ENCODE measurements at places on chromosomes 3 and 15.
A peak's percentile ranks its signal among the peaks of the same experiment; 100 is the strongest.

GRCh38 chr3:101954936-101955335 is 105.6 kb downstream of the NFKBIZ start:
- no peak for DNase-seq

GRCh38 chr3:116285781-116286421 is 159.4 kb downstream of the LSAMP start:
- DNase-seq, result no peak

GRCh38 chr3:136050250-136050649 is 84.7 kb downstream of the PPP2R3A start:
- no peak for DNase-seq

- no peak for DNase-seq
Measured at GRCh38 chr3:65508750-65509422, 529.8 kb downstream of the MAGI1 start.

- DNase-seq, result peak; percentile 63
Measured at GRCh38 chr3:197298945-197299854, 788 bp upstream of the DLG1 start.

DNA sequence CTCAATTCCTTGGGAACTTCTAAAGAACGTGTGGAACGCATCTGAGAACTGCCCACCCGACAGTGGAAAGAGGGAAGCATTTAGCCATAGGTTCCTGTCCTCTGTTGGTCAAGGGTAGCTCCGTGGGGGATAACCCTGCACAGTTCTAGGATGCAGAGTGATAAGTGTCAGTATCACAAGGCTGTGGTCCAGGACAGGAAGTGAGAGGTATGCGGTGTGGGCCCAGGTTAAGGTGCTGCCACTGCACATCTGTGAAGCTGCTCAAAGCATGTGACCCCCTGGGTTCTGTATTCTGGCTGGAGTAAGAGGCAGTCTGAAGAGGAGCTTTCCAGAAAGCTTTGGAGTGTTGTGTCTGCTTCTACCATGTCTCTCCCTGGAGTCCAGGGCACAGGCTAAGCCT is 51.7 kb upstream of the HES1 start:
- DNase-seq, result no peak

DNA sequence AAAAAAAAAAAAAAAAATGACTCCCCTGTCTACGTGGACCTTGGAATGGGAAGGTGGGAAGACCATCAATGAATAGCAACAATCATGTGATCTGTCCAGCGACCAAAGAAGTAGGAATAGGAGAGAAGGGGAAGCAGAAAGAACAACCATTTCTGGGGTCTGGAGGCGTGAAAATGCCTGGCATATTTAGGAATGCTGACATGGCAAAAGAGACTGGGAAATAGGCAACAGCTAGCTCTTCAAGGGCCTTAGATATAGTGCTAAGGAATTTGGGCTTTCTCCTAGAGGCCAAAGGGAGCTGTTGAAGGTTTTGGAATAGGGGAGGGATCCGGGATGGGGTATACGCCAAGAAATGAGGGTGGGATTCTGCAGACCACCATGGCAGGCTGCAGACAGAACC is 5.9 kb downstream of the SLC22A13 start:
- DNase-seq, result no peak

- no peak for DNase-seq
Measured at GRCh38 chr15:44719293-44719999, 8.1 kb downstream of the B2M start.

GRCh38 chr3:61078048-61078752 is 173.1 kb downstream of the FHIT start:
- no peak for DNase-seq

GRCh38 chr3:10447527-10448260 is 57.7 kb downstream of the ATP2B2 start:
- no peak for DNase-seq

DNA sequence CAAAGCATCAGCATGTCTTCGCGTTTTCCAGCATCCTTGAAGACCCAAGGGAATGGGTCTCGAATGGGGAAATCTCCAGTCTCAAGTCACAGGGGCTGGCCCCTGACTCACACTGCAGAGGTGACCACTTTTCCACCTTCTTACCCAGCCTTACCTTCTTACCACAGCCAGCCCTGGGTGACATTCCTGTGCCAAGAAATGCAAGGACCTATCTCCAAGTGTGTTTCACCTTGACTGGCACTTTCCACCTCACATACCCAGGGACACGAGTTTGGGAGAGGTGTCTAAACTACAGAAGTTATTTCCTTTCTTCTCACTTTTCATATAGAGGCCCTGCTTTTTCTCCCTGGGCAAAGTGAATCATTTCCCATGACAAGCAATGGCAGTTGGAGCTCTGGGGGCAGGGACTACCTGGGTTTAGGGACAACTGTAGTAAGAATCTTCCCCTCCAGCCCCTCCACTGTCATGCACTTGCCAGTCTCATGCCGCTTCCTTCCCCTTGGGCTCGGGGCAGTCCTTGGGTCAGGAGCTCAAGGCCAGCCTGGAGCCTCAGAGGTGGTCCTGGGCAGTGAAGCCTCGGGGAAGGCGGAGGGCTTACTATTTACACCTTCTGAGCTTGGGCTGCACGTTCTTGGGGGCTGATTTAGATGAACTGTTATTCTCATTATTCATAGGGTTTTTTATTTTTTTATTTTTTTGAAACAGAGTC is 16.8 kb downstream of the PAQR5 start:
- no peak for DNase-seq

DNA sequence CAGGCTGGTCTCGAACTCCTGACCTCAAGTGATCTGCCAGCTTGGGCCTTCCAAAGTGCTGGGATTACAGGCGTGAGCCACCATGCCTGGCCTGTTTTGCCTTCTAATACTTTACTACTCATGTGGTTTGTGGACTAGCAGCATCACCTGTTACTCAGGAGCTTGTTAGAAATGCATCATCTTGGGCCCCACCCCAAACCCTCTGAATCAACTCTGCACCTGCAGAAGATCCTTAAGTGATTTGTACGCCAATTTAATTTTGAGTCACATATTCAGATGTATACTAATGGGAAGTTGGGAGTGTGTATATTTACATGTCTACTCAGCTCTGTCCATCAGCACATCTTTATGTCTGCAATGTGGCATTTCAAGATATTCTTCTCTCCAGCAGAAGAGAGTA is 6.1 kb downstream of the TBC1D21 start:
- DNase-seq, result no peak

DNA sequence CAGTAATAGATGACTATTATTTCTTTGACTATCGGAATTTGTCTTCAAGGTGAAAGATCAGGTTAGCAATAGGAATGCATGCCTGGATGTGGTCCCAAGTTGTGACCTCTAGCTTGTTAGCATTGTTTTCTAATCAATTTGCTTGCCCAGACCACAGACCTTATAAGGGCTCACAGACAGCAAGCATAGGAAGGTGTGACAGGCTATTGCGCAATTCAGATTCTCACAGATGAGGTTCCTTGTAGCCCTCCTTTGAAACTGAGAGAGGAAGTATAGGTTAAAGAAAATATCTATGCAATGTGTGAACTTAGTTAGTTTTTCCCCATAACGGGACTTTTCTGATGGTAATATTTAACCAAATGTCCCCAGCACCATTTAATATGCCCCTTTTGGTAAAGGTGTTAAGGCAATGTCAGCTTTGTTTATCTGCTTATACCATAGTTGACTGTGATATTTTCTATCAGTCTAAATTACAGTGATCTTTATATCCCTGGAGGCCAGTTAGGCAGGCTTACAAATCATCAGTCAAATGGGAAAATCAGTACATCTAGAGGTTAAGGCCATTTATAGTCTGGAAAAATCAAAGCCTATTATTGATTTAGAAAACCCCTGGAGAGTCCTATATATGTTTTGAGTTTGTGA is 168.1 kb upstream of the MBNL1 start:
- DNase-seq, result no peak

- no peak for DNase-seq
Measured at GRCh38 chr15:101058735-101059134, 139.6 kb downstream of the LRRK1 start.

GRCh38 chr3:182979674-182980191 is 605 bp downstream of the DCUN1D1 start:
- DNase-seq, result no peak

DNA sequence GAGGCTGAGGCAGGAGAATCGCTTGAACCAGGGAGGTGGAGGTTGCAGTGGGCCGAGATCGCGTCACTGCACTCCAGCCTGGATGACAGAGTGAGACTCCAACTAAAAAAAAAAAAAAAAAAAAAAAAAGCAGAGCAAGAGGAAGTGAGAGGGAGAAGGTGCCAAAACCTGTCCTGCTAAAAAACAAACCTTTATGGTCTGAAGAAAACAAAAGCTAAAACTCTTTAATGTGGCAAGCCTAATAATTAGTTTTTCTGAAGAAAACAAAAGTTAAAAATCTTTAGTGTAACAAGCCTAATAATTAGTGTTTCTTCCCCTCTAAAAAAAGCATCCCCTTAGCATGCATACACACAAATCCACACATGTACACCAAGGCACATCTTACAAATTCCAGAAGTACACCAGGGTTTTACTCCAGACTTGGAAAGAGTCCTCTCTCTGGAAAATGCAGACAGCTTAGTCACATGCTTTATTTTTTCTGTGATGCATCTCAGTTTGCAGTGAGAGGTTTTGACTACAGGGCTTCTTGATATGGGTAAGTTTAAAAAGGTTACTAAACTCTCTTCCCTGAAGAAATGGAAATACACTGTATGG is 65.9 kb downstream of the HACD2 start:
- no peak for DNase-seq

GRCh38 chr3:1616744-1617143 is 481.9 kb upstream of the CNTN4 start:
- no peak for DNase-seq

DNA sequence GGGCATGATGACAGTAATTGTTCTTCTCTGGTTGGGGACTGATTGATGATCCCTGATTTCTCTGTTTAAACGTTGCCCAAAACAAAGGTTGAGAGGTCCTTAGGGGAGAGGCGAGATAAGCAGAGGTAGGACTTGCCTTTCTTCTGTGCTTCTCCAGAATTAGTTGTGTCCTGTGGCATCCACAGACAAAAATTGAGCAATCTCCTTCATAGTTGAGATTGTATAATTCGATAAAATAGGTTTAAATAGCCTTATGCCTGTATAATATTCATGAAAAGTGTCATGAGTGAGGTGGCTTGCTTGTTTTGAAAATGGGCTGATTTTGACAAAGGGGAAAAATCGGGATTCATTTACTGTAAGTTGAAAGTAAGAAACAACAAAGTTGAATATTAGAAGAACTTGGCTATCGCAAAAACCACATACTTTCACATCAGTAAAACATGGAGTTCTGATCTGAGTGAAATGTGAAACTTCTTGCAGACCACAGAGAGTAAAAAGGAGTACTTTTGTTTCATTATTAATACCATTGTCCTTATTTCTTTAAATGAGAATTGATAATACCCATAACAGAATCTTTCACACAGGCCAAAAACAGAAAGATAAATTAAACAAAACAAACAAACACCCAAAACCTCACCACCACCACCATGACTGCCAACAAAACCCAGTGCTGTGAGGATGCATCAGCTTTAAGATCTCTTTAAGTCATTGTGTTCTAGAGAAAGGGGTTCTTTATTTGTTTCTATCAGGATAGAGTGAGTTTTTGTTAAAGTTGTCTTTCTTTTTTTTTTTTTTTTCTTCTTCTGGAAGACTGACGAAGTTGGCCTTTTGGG is 155.7 kb downstream of the LPP start:
- DNase-seq, result no peak

GRCh38 chr3:70990723-70991122 is 592.8 kb downstream of the FOXP1 start:
- no peak for DNase-seq

DNA sequence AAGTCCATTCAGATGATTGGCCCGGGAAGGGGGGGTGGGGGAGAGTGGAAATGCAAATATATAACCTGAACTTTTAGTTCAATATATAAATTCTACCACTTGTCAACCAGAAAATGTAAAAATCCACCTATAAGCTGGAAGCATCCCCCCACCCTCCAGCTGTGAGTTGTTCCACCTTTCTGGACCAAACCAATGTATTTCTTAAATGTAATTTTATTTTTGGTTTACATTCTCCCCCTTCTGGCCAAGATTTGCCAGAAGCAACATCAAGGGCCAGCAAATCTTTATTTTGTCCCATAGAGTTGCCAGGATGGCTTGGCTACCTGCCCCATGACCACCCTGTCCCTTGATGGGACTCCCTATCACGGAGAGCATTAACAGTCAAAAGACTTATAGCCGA is 545.7 kb downstream of the TBL1XR1 start:
- DNase-seq, result no peak

- DNase-seq, result no peak
Measured at GRCh38 chr3:29486096-29486495, 205.2 kb downstream of the RBMS3 start.

- no peak for DNase-seq
Measured at GRCh38 chr15:67396114-67396513, 124.8 kb upstream of the C15orf61 start.

- no peak for DNase-seq
Measured at GRCh38 chr3:50238549-50239026, 2.6 kb downstream of the GNAI2 start.

DNA sequence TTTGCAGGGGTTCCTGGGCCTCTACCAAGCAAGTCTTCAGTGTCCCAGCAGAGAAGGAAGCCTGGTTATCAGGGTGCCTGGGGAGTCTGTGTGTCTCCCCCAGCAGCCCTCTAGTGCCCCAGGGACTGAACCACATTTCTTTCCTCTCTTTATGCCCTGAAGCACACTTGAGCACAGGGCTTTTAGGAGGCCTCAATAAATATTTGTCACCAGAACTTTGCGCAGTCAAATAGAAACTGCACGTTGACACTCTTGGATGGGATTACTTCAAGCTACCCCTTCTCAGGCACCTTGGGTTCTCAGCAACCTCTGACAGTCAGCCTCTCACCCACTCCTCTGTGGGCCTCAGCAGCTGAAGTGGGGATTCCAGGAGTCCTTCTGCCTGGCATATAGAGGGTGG is 226.6 kb upstream of the HES1 start:
- no peak for DNase-seq

DNA sequence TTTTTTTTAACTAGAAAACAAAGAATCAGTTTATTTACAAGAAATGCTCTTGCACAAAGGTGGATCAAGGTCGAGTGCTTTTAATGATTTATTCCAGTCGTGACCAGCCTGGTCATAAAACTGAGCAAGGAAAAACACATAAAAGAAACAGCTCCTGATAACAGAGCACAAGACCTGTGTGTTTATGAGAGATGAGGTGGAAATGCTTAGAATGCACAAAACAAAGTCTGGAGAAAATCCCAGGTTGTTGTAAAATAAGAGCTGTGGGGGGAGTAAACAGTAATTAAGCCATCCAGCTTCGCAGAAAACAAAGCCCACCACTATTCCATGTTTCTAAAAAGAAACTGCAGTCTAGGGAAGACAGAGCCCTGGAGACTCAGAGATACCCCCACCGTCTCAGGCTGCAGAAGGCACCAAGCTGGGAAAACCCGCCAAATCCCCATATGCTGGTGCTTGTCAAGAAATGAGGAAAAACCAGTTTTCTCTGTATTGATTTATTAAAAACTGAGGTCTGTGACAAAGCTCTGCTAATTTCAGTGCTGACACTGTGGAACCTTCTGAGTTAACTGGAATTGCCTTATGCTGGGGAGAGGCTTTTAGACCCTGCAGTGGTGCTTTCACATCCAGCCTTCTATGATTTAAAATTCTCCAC is 139.3 kb downstream of the ADAMTS17 start:
- DNase-seq, result no peak

DNA sequence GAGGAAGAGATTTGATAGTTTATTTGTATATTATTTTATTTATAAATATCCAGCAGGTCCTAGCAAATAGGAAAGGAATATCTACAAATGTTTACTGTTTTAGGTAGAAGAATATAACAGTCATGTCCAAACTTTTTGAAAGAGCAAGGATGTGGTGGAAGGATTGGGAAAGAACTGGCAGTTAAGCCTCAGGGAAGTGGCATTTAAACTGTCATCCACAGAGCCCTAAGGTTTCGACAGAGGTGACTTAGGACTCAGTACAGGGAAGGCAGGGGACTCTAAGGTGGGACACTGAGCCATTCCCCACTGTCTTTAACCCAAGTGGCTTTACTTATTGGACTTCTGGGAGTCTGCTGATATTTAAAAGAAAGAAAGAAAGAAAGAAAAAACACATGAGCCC is 11.8 kb upstream of the TMEM87A start:
- DNase-seq, result no peak

Measured in HCT116 (cell line).